Fibroblast of the aortic adventitia (primary cell): ENCODE measurements at places on chromosomes 16 and 17.

- no peak for DNase-seq
These were observed 1098.4 kb upstream of the EEF2KMT start for GRCh38 chr16:6195966-6196365.

DNA sequence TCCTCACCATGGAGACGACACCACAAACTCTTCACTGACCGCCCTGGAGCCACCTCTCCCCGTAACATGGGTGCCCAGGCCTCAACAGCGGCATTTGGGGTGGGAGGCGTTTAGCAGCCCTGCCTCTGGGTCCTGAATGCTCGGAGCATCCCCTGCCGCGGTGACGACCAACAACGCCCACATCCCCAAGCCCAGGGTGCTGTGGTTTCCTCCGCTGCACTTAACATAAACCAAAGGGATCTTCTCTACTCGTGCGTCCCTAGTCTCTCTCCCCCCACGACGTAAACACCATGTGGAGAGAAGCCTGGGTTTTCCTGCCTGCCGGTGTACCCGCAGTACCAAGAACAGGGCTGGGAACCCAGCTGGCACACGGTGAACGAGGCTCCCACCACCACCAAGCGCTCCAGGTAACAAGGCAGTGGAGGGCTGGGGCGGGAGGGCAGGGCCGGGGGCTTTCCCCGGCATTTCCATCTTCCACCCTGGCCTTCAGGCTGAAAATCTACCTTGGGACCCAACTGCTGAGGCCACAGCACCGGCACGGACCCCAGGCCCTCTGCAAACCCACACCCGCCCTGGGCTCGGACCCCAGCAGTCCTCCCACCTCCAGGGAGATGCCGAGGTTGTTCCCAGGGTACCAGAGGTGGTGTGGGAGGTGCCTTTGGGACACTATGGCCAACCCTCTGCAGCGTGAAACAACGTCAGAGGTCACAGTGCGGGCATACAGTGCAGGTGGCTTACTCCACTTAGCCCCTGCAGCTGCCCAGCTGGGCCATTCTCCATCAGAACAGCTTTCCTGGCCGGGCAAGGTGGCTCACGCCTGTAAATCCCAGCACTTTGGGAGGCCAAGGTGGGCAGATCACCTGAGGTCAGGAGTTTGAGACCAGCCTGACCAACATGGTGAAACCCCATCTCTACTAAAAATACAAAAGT is 54.3 kb downstream of the TIMM22 start:
- no peak for DNase-seq

DNA sequence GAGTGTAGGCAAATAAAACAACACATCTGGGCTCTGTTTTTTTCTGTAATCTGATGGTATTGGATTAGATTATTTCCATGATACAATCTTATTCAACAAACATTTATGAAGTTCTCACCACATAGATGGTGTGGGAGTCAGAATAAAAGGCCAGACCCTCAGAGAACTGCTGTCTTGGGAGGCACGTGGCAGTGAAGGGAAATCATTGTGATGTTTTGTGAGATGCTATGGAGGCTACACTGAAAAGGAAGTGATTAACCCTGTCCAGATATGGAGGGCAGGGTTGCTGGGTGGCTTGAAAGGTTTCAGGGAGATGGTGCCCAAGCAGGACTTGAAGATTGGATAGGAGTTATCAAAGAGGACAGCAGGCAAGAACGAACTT is 35.6 kb downstream of the DHRS7B start:
- no peak for DNase-seq

DNA sequence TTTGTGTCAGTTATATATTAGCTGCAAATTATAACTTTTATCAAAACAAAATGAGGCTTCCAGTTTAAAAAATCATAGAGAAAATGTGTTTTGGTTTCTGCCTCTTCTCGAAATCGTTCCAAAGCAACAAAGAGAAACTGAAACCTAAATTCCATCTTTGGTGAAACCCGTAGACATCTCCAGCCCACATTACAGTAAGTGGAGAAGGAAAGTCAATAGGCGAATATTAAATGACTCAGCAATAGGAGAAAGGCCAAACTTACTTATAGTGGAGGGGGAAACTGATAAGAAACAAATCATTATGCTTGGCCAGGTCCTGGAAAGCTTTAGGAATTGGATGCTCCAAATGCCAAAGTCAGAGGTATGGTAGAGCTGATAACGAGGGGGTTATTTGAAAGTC is 103.0 kb upstream of the SHISA6 start:
- no peak for DNase-seq

- no peak for DNase-seq
These were observed 10.7 kb downstream of the BAIAP2 start for GRCh38 chr17:81045590-81046095.

DNA sequence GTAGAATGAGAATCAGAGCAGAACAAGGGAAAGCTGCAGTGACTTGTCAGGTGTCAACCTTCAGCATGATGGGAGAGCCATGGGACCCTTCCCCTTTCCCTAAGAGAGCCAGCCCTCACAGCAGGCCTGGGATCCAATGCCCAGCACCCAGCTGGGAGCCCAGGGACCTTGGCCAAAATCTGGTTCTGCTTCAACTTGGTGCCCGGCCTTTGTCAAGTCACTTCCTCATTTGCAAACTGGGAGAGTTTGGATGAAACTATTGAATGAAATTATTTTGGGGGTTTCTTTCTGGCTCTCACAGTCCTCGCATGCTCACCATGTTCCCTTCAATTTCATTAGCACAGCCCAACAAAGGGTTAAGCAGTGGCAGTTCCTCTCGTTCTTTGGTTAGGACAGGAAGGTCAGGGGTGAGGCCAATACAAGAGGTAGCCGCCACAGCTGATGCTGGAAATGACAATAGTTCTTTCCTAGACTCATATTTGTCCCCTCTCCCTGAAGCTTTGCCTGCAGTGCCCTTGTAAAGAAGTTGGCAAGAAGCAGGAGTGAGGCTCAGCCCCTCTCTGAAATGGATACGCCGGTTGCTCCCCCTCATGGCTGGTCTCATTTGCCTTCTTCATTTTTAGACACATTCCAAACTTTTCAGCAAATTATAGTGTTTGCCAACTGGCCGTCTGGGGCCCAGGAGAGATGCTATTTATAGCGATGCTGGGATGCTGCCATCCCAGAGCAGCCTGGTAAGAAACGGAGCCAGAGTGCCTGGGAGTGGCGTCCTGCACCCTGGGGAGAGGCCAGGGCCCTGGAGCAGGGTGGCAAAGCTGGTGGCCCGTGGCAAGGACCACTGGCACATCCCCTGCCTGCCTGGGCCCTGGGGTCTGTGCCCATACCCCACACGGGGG is 34.5 kb upstream of the MEOX1 start:
- peak; percentile 81 for DNase-seq
